ENCODE measurements at places on chromosomes 16 and 17.

- DNase-seq, result peak; percentile 82
Observed at GRCh38 chr17:4604111-4604644, 19.8 kb downstream of the SMTNL2 start.

- no peak for DNase-seq
Observed at GRCh38 chr16:2016407-2016922, 3.1 kb upstream of the NPW start.

DNA sequence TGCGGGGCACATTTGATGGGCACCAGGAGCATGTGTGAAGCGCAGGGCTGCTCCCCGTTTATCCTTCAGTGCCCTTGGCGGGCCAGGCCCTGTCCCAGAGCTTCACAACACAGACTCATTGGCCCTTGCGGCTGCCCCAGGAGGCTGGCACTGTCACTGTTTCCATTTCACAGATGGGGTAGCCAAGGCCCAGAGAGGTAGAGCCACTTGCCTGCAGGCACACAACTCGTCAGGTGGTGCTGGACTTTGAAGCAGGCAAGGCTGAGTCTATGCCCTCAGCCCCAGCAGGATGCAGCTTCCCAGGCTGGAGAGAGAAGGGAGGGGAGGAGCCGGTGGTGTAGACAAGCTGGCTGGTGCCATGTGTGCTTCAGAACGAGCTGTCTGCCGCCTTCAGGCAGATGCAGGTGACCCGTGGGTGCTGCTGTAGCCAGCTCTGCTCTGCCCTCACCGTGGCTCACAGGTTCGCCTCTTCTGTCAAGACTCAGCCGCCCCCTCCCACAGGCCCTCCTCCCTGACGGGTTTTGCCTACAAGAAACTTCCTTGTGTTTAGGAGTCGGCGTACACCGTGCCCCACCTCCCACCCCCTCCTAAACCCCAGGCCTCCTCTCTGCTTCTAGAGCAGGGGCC, 232.3 kb upstream of the CIBAR2 start:
- no peak for DNase-seq

GRCh38 chr16:2160915-2161551, 5.5 kb downstream of the TRAF7 start:
- DNase-seq, result no peak

- no peak for DNase-seq
Observed at GRCh38 chr17:73969956-73970355, 233.5 kb upstream of the RPL38 start.

DNA sequence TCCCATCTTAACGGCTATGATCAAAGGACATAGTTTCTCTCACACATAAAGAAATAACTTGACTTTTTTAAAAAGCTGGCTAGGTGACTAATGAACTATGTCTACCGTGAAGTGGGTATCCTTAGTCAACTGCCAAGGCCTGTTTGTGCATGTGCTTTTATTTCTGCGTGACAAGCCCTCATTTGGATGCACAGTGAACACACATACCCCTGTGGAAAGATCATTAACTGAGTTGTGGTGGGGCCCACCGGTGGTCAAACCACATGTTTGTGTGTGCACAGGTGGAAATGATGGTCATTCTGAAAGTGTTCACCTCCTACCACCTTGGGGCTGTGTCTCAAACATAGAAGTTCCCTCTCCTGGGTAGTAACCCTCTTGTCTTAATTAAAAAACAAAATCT, 256.1 kb upstream of the SALL1 start:
- no peak for DNase-seq

DNA sequence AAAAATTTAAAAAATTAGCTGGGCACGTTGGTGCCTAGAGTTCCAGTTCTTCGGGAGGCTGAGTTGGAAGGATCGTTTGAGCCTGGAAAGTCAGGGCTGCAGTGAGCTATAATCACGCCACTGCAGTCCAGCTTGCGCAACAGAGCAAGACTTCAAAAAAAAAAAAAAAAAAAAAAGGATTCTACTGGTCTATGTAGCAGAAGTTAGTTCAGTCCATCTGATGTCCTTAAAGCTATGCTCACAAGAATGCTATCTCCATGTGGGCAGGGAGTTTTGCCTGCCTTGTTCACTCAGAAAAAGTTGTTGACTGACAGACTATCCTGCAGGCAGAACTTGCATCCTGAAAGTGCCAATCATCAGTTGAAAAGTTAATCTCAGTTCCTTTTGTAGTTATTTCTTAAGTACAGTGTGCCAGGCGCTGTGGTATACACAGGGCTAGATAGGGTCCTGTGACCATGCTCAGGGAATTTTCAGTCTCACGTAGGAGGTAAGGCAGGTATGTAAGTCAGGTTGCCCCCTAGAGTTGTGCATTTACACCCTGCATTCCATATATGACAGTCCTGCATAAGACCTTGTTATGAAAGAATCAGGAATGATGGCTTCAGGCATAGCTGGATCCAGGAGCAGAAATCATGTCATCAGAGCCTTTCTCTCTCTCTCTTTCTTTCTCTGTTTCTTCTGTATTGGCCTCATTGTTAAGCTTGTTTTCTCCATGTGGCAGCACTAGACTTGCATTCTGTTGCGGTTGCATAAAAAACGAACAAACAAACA, 7.6 kb downstream of the SYT17 start:
- DNase-seq, result no peak

- DNase-seq, result no peak
Observed at GRCh38 chr17:61756561-61756960, 106.8 kb downstream of the BRIP1 start.

- no peak for DNase-seq
Observed at GRCh38 chr16:2478279-2478678, 3.4 kb downstream of the TBC1D24 start.

DNA sequence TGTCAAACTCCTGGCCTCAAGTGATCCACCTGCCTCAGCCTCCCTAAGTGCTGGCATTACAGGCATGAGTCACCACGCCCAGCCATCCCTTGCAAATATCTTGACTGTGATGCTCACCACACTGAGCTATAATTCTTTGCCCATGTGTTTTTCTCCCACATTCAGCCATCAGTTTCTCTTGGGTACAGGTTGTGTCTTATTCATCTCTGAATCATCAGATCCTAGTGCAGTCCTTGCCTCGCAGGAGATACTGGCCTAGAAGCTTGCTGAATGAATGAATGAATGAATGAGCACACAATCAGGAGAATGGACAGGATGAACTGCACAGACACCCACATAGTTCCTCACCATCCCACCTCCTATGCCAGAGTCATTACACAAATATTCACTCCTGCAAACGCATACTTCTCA, 24.4 kb upstream of the ETV4 start:
- DNase-seq, result no peak

DNA sequence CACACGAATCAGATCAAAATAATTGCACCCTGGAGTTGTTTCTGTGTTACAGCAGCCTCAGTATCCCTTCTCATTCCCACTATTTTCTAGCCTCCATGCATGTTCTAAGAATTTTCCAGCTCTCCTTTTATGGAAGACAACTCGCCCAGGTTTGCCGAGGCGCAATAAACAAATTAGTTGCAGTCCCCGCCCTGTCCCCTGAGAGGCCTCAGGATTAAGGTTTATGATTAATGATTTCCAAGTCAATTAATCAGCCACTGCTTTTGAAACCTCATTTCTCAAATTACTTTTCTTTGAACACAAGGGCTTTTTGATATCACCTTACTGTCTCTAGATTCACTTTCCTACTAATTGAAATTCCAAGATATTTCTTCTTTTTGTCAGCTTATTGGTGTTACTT, 138.3 kb upstream of the HSBP1 start:
- DNase-seq, result no peak

- DNase-seq, result no peak
Observed at GRCh38 chr16:12090151-12090530, 113.6 kb downstream of the SNX29 start.

GRCh38 chr17:39757931-39758873, 20.5 kb downstream of the GRB7 start:
- DNase-seq, result no peak

DNA sequence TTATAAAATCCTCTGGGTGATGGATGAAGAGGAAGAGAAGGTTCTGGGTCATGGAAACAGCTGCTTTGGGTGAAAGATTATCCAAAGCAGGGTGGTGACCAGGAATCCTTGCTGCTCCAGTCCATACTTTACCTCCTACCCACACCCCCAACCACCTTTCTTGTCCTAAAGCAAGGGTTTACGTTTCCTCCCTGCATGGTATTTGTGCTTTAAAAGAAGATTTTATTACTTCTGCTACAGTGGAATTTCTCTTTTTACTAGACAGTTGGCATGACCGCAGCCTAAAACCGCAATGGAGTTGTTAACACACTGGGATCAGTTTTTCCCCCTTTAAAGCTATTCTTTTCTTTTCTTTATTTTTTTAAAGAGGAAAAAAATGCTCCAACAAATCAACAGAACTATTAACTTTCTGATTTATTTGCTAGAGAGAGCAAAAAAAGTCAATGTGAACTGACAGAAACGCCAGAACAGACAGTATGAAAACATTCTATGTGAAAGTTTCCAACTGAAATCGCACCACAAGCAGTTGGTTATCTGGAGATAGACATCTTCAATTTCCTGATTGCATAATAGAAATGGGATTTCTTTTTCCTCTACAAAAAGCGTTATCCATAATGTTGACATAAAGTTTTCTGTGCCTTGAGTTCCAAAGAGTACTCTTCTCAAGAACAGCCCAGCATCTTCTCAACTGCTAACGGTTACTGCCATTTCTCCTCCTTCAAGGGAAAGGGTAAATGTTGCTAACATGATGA, 236.0 kb downstream of the IRX3 start:
- no peak for DNase-seq

DNA sequence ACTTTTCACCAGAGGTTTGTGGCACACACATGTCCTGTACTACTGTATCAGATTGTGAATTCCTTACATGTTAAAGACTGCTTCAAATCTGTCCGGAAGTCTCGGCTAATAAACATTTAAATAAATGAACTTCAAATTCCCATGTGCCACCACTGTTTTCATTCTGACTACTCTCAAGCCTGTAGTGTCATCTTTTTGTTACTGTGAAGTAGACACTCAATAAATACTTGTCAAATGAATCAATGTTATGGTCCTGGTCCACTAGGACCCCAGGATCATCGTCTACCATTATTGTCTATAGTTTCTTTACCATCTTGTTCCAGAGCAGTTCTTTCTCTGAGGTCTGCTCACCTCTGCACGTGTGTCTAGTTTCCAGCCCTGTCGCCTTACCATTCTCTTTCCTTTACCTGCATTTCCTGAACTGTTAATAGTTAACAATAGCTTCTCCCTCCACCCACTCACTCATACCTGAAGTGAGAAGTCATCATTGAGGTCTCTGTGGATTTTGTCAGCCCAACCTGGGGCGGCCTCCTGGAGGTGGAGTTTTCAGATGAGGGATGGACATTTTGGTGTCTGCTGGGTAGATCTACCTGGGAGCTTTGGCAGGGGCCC, 333.0 kb downstream of the SEC14L1 start:
- DNase-seq, result no peak

- no peak for DNase-seq
Observed at GRCh38 chr16:65783709-65784474, 582.6 kb upstream of the CDH5 start.

DNA sequence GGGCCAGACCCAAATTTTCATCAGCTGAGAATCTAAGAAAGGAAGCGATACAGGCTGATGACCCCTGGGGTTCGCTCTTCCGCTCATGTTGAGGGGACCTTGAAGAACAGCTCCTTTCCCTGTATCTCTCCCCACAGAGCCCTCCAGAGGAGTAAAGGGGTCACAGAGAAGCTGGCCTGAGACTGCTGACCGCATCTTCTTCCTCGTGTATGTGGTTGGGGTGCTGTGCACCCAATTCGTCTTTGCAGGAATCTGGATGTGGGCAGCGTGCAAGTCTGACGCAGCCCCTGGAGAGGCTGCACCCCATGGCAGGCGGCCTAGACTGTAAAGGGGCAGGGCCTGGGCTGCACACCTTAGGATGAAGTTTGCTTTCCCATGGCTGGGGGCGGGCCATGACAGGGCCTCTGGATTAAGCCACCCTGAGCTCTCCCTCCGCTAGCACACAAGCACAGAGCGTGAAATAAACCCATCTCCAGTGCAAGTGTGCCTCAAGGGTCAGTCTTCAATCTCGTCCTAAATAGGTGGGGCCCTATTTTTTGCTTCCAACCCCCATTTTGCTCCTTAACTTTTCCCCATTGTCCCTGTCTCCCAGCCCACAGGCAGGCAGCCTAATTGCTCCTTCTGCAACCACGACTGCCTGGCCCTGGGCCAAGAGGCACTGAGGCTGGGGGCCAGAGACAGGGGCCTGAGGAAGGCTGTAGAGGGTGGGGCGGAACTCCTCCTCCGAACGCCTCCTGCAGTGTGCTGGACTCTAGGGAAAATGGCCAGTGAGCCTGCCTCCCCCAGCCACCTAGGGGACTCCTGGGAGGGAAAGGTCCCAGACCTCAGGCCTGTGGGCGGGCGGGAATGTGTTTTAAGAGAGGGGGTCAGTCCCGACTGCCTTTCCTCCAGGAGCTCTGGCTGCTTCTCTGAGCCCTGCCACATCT, 3.6 kb downstream of the ZACN start:
- DNase-seq, result no peak

GRCh38 chr17:68057531-68057952, 22.0 kb downstream of the KPNA2 start:
- DNase-seq, result no peak

GRCh38 chr17:42456223-42457106, 2.2 kb upstream of the ATP6V0A1 start:
- DNase-seq, result no peak

DNA sequence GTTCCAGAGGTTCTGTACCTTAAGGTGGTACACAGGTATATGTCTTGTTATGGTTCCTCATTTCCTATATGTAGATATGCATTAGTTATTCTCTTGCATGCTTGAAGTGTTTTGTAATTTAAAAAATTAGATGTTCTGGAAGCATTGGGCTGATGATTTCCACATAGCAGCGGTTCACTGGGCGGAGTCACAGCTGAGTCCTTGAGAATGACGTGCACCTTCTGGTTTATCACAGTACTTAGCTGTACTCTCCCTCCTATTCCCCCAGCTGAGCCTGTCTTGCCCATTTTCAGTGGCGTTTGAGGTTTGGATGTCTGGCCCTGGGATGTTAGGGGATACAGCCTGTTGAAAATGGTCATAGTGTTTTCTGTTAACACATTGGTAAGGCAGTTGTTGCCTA, 327.1 kb downstream of the SNX29 start:
- DNase-seq, result no peak

- DNase-seq, result no peak
Observed at GRCh38 chr16:51433599-51433998, 282.5 kb upstream of the SALL1 start.

DNA sequence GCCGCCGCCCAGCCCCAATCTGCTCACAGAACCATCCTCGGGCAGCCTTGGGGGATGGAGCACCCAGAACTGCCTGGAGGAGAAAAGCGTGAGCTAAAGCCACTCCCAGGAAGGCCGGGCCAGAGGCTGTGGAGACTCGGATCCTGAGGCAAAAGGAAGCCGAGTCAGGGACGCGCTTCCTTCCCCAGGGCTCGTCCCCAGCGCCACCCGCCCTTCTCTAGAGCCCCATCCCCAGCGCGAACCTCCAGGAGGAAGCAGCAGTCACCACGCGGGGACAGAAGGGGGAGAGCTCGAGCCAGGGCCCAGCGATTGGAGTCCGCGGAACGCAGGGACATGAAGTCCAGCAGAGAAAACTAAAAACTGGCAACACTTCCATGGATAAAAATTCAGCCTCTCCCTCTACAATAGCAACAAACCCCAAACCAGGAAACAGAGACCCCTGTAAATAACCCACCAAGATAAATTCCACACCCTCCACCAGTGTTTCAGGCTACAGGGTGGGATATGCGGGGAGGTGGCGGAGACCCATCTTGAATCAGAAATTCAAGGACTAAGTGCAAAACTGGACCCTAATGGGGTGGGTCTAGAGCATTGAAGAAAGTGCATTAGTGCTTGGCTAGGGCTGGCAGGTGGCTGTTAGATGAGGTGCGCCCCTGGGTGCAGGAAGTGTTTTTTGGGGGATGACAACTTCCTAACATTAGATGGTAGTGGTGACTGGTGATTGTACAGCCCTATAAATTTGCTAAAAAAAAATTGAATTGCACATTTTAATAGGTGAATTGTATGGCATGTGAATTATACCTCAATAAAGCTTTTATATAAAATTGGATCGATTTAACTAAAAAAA, 116.1 kb upstream of the METRNL start:
- no peak for DNase-seq
